ENCODE measurements at places on chromosomes 11 and 22. TPM values are rescaled to one million over a fixed set of nuclear protein-coding genes. Genes with fewer than 3 reads are reported as not detected.

Gene SCGB1C1
- polyA plus RNA-seq, result not detected

Gene MS4A3
- polyA plus RNA-seq, result not detected

Gene LMO2
- polyA plus RNA-seq, result 0.16 TPM

Gene DERL3
- polyA plus RNA-seq, result 1.5 TPM

Gene RIMBP3B
- polyA plus RNA-seq, result 0.78 TPM

Gene FADS1
- 0.72 TPM for polyA plus RNA-seq

GRCh38 chr11:117649296-117650055 is 147.5 kb downstream of the DSCAML1 start:
- no peak overlapping the region for H3K4me3 ChIP-seq
- no peaks in the 10 kb centered on the region for H3K36me3 ChIP-seq
- H3K27me3 ChIP-seq, result no peaks in the 10 kb centered on the region
- no peak overlapping the region for H3K27ac ChIP-seq

DNA sequence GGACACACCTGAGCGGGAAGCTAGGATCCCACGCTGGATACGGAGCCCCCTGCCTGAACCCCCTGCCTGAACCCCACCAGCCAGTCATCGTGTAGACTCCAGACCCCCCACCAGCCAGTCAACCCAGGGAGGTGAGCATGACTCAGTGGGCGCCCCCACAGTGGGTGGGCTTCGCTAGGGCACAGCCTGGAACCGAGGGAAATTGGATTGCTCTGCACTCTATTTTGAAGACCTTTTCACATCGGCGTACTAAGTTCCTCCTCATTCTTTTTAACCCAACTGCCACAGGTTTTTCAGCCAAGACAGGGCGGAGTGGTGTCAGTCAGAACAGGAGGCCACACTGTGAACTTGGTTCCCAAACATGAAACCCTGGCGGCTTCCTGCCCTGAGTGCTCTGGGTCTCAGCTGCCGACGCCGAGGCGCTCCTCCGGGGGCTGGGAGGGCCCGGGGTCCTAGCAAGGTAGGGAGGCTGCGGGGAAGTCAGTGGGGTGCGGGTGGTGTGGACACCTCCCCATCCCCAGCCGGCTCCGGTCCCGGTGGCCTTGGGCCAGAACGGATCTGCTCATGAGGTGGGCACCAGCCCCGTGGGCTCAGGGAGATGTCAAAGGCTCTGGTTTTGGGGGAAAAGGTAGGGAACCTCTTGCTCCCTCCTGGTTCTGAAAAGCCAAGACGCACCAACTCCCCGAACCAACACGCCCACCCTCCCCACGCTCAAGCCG is 57.0 kb downstream of the BRD1 start:
- DNase-seq, result peak; percentile 33
- no peak overlapping the region for H3K27ac ChIP-seq
- no peaks in the 10 kb centered on the region for H3K27me3 ChIP-seq
- H3K36me3 ChIP-seq, result peaks cover 15% of the 10 kb centered on the region
- H3K4me1 ChIP-seq, result no peaks in the 10 kb centered on the region

- H3K4me3 ChIP-seq, result no peak overlapping the region
- H3K27ac ChIP-seq, result no peak overlapping the region
- no peaks in the 10 kb centered on the region for H3K36me3 ChIP-seq
- H3K4me1 ChIP-seq, result no peaks in the 10 kb centered on the region
Observed at GRCh38 chr11:71170624-71171423, 81.6 kb downstream of the SHANK2 start.

GRCh38 chr11:7655253-7656217 is 17.8 kb downstream of the CYB5R2 start:
- no peaks in the 10 kb centered on the region for H3K27me3 ChIP-seq
- DNase-seq, result no peak
- H3K27ac ChIP-seq, result no peak overlapping the region
- H3K36me3 ChIP-seq, result peaks cover 2% of the 10 kb centered on the region

DNA sequence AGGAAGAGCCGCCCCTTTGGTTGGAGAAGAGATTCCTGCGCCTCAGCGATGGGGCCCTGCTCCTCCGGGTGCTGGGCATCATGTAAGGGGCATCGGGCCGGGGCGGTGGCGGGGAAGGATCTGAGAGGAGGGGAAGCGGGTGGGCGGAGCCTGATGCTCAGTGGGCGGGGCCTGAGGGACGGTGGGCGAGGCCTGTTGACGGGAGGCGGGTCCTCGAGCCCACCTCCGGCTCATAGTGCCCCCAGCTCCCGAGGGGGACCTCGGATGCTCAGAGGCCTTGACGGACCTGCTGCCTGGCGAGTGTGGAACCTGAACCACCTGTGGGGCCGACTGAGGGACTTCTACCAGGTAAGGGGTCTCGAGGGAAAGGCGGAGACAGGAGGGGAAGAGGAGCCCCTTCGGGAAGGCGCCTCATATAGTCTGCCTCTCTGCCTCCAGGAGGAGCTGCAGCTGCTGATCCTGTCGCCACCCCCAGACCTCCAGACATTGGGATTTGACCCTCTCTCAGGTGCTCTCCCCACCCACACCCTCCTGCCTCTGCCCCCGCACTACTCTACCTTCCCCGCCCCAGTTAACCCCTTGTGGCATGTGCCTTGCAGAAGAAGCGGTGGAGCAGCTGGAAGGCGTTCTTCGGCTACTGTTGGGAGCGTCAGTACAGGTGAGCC is 799 bp downstream of the CCDC88B start:
- no peaks in the 10 kb centered on the region for H3K27me3 ChIP-seq
- H3K27ac ChIP-seq, result peak overlapping the region; percentile 81
- H3K4me1 ChIP-seq, result peaks cover 44% of the 10 kb centered on the region
- DNase-seq, result peak; percentile 56
- H3K4me3 ChIP-seq, result peak overlapping the region; percentile 81

- H3K36me3 ChIP-seq, result no peaks in the 10 kb centered on the region
- H3K27ac ChIP-seq, result no peak overlapping the region
- no peak for DNase-seq
- no peaks in the 10 kb centered on the region for H3K27me3 ChIP-seq
- no peaks in the 10 kb centered on the region for H3K4me1 ChIP-seq
Observed at GRCh38 chr11:129222158-129222557, 30.0 kb upstream of the ARHGAP32 start.

- no peak overlapping the region for H3K27ac ChIP-seq
- H3K36me3 ChIP-seq, result no peaks in the 10 kb centered on the region
- no peak overlapping the region for H3K4me3 ChIP-seq
- no peak for DNase-seq
- no peaks in the 10 kb centered on the region for H3K4me1 ChIP-seq
Observed at GRCh38 chr11:2562890-2563212, 118.0 kb downstream of the KCNQ1 start.

DNA sequence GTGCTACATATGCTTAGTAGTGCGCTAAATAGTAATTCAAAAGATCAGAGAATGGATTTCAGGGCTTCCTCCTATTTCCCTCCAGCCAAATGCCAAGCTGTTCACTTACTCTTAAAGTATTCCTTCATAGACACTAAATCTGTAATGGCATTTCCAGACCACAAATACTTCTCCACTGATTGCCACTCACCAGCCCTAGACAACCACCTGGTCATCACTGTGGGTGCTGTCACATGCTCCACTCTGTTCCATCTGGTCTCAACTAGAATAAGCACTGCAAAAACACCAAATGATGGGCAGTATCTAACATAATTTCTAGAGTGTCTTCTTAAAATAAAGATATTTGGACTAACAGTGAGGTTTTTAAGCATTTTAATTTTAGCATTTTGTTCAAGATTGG is 341.3 kb downstream of the AASDHPPT start:
- no peak overlapping the region for H3K27ac ChIP-seq
- H3K27me3 ChIP-seq, result no peaks in the 10 kb centered on the region
- no peak for DNase-seq
- H3K4me1 ChIP-seq, result no peaks in the 10 kb centered on the region
- no peak overlapping the region for H3K4me3 ChIP-seq

- H3K36me3 ChIP-seq, result no peaks in the 10 kb centered on the region
- no peak overlapping the region for H3K4me3 ChIP-seq
- no peak overlapping the region for H3K27ac ChIP-seq
- H3K27me3 ChIP-seq, result no peaks in the 10 kb centered on the region
Observed at GRCh38 chr22:20143883-20144665, 6.8 kb downstream of the CCDC188 start.

- no peak overlapping the region for H3K27ac ChIP-seq
- no peaks in the 10 kb centered on the region for H3K27me3 ChIP-seq
- H3K4me3 ChIP-seq, result no peak overlapping the region
- no peak for DNase-seq
- H3K4me1 ChIP-seq, result no peaks in the 10 kb centered on the region
Observed at GRCh38 chr11:135022454-135022853, 610.4 kb upstream of the B3GAT1 start.

- H3K27ac ChIP-seq, result peak overlapping the region; percentile 79
- peaks cover 9% of the 10 kb centered on the region for H3K36me3 ChIP-seq
- DNase-seq, result no peak
- peaks cover 12% of the 10 kb centered on the region for H3K4me1 ChIP-seq
- no peaks in the 10 kb centered on the region for H3K27me3 ChIP-seq
- peak overlapping the region; percentile 96 for H3K4me3 ChIP-seq
Observed at GRCh38 chr11:64809781-64810241, 540 bp downstream of the MEN1 start.

GRCh38 chr11:27532652-27533325 is 26.2 kb upstream of the LIN7C start:
- H3K4me3 ChIP-seq, result no peak overlapping the region
- H3K36me3 ChIP-seq, result no peaks in the 10 kb centered on the region
- H3K27ac ChIP-seq, result no peak overlapping the region
- no peaks in the 10 kb centered on the region for H3K27me3 ChIP-seq
- no peaks in the 10 kb centered on the region for H3K4me1 ChIP-seq
- no peak for DNase-seq

DNA sequence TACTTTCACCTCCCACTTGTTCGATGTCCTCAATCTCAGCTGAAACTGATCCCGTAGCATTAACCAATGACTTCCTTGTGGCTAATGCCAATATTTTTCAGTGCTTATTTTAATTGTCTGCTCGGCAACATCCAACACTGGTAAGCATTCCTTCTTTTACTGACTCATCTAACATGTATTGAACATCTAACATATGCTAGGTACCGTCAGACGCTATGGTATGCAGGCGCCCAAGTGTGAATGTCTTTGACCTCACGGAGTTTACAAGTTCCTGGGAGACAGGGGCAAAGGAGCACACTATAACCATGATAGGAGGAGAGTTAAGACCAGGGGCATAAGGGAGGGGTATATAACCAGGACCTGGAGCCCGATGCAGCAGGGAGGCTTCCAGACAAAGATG is 1.7 kb downstream of the BRMS1 start:
- no peaks in the 10 kb centered on the region for H3K27me3 ChIP-seq
- no peak overlapping the region for H3K4me3 ChIP-seq
- DNase-seq, result no peak

DNA sequence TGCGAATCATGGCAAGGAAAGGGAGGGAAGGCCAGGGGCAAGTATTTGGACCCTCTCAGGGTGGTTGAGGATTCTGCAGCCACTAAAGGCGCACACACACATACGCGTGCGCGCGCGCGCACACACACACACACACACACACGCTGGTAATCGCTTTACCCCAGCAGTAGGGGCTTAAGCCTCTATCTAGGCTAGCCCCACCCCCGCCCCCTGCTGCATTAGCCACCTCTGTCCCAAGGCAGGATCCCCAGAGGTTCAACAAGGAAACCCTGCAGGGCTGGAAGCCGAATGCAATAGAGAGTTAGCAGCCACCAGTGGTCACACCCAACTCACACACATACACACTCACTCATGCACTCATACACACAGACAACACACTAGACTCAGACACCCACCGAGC is 28.6 kb upstream of the ELFN2 start:
- H3K4me1 ChIP-seq, result peaks cover 3% of the 10 kb centered on the region
- H3K27me3 ChIP-seq, result no peaks in the 10 kb centered on the region
- H3K4me3 ChIP-seq, result no peak overlapping the region
- DNase-seq, result no peak

DNA sequence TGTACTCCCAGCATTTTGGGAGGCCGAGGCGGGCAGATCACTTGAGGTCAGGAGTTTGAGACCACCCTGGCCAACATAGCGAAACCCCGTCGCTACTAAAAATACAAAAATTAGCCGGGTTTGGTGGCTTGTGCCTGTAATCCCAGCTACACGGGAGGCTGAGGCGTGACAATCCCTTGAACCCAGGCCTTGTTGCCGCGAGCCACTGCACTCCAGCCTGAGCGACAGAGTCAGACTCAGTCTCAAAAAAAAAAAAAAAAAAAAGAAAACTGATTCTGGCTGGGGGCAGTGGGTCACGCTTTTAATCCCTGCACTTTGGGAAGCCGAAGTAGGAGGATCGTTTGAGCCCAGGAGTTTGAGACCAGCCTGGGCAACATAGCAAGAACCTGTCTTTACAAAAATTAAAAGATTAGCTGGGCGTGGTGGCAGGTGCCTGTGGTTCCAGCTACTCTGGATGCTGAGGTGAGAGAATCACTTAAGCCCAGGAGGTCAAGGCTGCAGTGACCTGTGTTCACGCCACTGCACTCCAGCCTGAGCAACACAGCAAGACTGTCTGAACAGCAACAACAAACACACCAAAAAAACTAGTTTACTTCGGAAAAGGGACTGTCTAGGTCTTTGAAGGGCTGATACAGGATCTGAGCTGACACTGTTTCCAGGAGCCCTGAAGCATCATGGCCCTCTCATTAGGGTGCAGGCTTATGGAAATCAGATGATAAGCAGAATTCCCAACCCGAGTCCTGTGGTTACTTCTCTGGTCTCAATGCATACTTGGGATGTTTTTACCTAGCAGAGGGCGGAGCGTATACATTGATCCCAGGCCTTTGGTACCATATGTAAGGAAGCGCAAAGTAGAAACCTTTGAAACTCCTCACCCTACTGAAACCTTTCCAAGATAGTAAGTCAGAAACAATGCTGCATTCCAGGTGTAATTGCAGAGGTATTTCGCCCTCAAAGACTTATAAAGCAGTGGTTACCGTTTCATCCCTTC is 1.8 kb upstream of the CHKB start:
- no peaks in the 10 kb centered on the region for H3K36me3 ChIP-seq
- no peak for DNase-seq
- no peaks in the 10 kb centered on the region for H3K27me3 ChIP-seq
- peaks cover 21% of the 10 kb centered on the region for H3K4me1 ChIP-seq
- no peak overlapping the region for H3K27ac ChIP-seq

DNA sequence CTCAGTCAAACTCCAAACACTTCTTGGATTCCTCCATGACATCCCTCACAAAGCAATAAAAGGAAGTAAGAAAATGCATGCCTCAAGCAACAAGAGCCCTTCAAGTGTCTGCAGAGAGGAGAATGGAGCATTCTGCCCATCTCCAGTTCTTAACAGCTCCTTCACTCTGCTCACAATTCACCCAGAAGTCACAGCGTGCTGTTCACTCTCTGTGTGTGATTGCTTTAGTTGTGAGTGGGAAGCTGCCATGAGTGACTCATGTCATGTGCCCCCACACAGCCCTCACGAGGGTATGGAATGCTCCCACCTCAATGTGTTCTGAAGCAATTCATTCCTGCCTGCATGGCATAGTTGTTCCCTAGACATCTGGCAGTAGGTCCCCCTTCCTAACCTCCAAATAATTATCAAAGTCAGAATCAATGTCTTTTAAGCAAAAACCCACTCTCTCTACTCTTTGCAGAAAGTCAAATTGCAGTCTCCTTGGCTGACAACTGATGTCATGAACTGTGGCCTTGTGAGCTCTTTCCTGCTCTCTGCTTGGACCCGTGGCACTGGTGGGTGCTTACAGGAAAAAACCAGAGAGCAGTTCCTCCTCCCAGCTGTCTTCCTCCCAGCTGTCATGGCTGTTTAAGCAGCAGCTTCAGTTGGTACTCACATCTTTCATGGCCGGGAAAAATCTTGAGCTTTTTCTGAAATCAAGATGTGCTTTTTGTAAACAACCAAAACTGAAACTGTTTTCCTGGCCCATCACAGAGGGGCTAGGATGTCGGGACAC is 112.1 kb upstream of the SPON1 start:
- H3K36me3 ChIP-seq, result no peaks in the 10 kb centered on the region
- no peak overlapping the region for H3K27ac ChIP-seq
- H3K4me1 ChIP-seq, result peaks cover 4% of the 10 kb centered on the region
- no peaks in the 10 kb centered on the region for H3K27me3 ChIP-seq

- no peaks in the 10 kb centered on the region for H3K27me3 ChIP-seq
- no peak for DNase-seq
- no peak overlapping the region for H3K4me3 ChIP-seq
- no peaks in the 10 kb centered on the region for H3K36me3 ChIP-seq
- H3K27ac ChIP-seq, result no peak overlapping the region
Observed at GRCh38 chr22:33296941-33297340, 238.8 kb upstream of the SYN3 start.
